T47D (cell line): ENCODE measurements at places on chromosomes 6 and 20.

- no peak for DNase-seq
Observed at GRCh38 chr6:7402716-7403115, 13.1 kb downstream of the RIOK1 start.

GRCh38 chr20:9919271-9920014, 80.6 kb upstream of the PAK5 start:
- no peak for DNase-seq

DNA sequence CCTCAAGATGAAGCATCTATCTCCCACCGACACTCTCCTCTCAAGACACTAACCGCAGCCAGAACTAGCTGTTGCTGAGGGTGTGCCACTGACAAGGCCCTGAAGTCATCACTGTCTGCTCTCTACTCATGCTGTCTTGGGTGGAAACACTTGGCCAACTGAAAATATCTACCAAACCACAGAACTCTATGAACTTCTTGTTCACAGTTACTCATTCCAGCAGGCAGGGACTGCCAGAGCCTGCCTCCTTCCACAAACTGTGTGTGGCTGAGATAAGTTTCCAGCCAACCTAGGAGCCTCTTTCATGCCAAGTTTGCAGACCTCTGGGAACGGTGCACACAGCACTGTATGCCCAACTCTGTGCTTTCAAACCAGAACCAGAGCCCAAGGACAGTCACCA, 45.5 kb upstream of the NXT1 start:
- no peak for DNase-seq

DNA sequence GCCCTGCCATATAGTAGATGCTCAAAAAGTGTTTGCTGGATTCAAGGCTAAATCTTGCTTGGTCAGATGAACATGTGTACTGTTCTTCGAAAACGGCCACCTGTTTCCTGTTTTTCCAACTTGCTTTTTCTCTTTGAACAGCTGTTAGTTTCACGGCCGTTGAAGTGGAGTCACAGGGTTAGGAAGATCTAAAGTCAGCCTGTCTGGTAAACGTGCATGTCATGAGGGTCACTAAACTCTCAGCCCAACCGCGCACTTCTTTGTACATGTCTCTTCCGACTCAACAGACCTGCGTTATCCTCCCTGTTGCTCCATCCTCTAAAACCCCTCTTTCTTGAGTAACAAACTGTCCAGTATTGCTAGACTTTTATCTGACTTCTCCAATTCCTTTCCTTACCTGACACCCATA, 93.2 kb upstream of the MAN1A1 start:
- DNase-seq = no peak

DNA sequence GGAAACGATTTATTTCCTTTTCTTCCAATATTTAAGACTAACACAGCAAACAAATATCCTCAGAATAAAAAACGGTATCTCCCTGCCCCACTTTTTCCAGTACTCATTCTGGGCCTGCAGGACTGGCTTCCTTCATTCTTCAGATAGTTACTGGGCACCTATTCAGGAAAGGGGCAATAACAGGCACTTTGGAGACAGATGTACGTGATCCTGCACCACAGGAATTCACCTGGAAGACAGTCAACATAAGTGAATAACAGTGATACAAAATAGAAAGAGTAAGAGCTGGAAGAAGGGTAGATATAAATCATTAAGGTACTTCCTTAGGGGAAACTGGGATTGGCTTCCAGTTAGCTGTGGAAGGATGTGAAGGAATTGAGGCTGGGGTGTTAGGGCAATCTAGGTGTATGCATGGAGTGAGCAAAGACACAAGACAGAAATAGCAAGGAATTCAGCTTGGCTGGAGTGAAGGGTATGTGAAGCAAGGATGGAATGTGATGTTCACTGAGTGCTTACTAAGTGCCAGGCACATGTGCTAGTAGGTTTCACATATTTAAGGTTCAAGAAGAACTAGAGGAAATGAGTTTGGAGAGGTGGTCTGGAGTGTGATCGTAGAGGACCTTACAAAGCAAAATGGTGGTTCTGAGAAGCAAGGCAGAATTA, 49.3 kb upstream of the FAM83C start:
- no peak for DNase-seq
